ENCODE measurements at places on chromosomes 11 and 22.

DNA sequence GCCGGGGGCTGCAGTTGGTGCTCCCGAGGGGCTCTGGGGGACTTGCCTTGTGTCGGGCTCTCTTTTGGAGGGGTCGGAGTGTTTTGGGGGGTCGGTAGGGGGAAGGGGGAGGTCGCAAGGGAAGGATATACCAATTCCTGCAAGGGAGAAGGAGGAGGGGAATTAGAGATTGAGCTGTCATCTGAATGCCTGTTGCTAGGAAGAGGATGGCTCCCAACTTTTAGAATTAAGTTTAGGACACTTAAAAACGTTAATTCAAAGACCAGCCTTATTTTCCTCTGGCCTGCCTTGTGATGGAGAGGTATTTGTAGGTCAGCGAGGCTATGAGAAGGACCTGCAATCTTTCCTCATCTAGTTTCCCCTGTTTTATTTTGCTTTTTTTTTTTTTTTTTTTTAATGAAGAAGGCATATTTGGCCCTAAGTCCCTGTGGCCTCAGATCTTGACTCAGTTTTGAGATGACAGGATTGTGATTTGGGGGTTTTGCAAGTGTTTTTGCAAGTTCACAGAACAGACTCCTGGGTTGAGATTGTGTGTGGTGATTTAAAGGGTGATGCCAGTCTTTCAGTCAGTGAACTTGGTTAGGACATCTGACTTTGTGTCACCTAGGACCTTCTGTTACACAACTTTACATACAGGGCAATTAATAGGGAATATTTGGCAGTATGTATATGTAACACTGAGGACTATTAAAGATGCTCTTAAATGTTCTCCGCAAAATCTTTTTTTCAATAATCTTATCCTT, 672 bp downstream of the TMEM135 start:
- DNase-seq = peak; percentile 30

- DNase-seq = no peak
Observed at GRCh38 chr11:112965656-112966055, 4.4 kb downstream of the NCAM1 start.

DNA sequence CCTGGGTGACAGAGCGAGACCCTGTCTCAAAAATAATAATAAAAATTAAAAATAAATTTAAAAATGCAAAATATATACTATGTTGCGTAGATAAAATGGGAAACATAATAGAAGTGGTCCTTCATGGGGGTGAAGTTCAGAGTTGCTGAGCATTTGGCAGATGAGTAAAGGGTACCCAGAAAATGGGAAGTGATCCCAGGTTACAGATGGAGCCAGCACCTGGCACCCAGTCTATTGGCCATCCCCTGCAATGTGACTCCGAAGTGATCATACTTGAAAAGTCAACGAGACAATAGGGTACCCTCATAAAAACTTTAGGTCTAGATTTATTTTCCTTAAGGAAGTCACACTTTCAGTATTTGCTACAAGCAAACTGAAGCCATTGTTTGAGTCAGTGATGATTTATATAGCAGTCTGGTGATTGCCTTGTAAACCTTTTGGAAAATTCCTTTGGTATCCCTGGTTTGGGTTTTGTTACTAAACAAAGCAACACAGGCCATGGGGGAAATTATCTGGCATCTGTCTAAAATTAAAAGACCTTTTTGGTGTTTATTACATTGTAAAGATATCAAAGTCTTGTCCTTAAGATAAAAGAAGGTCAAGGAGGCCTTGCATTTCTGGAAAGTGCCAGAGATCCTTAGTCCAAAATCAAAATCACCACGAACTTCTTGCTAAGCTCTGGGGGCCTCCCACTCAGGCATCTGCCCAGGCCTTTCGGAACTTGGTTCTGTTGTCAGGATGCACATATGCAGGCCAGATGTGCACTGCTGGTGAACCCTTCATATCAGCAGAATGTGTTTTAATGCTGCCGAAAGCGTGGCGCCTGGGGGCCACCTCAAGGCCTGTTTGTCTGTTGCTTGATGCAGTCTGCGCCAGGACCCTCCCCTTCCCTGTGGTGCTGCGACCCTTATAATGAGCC, 4.3 kb downstream of the SMARCB1 start:
- no peak for DNase-seq

- peak; percentile 68 for DNase-seq
Observed at GRCh38 chr11:69915501-69916250, 96.5 kb upstream of the FGF3 start.

GRCh38 chr11:36296884-36297543, 926 bp downstream of the PRR5L start:
- peak; percentile 30 for DNase-seq

DNA sequence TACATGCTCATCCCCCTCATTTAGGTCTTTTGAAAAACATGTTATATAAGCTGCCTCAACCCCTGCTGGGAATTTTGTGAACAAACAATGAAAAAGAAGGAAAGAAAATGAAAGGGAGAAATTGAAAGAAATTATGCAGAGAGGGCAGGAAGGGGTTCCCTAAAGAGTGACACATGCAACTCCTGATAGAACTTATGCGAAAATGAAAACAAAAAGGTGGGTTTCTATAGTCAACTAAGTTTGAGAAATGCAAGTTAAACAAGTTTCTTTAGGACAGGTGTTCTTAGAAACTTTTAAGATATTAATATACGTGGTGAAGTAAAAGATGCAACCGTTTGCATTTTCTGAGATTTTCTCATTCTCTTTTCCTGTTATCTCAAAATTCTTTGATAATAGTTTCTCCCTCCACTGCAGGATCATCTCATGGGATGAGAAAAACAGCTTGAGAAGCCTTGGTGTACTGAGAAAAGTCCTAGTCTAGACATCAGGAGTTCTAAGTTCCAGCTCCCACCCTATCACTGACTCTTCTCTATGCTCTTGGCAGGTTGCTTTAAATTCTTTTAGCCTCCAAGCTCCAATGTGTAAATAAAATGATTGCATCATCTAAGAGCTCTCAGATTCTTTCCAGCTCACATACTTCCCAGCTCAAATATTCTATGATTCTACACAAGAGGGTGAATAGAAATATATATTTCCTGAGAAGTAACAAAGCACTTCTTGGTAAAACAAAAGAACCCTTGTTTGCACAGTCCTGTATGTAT, 109.2 kb downstream of the FAM76B start:
- no peak for DNase-seq

- DNase-seq = no peak
Observed at GRCh38 chr22:45916515-45916914, 60.4 kb downstream of the WNT7B start.

- peak; percentile 81 for DNase-seq
Observed at GRCh38 chr22:24205438-24206195, 24.3 kb downstream of the SUSD2 start.

DNA sequence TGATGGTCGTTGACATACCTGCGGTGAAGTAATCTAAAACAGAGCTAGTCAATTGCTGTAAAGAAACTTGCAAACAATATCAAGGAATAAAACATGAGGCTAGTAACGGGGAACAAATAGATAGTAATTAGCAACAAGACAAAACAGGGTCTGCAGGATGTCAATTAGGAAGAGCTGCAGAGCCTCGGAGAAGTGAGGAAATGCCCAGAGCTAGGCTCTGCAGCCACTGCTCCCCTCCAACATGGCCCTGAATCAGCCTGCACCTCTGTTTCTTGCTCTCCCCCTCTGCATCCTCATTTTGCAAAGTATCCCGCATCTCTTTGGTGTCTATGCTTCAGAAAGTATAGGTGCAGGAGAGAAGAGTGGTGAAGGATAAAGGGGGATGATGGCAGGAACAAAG, 507.4 kb upstream of the FAT3 start:
- no peak for DNase-seq

DNA sequence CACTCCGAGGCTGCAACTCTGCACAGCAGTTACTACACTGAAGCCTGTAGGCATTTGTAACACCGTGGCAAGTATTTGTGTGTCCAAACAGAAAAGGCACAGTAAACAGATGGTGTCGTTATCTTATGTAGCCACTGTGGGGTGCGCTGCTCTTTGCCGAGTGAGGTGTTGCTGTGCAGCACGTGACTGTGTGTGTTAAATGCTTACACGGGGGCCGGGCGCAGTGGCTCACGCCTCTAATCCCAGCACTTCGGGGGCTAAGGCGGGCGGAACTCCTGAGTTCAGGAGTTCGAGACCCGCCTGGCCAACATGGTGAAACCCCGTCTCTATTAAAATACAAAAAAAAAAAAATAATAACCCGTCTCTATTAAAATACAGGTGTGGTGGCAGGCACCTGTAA, 11.5 kb downstream of the ZBED4 start:
- no peak for DNase-seq

DNA sequence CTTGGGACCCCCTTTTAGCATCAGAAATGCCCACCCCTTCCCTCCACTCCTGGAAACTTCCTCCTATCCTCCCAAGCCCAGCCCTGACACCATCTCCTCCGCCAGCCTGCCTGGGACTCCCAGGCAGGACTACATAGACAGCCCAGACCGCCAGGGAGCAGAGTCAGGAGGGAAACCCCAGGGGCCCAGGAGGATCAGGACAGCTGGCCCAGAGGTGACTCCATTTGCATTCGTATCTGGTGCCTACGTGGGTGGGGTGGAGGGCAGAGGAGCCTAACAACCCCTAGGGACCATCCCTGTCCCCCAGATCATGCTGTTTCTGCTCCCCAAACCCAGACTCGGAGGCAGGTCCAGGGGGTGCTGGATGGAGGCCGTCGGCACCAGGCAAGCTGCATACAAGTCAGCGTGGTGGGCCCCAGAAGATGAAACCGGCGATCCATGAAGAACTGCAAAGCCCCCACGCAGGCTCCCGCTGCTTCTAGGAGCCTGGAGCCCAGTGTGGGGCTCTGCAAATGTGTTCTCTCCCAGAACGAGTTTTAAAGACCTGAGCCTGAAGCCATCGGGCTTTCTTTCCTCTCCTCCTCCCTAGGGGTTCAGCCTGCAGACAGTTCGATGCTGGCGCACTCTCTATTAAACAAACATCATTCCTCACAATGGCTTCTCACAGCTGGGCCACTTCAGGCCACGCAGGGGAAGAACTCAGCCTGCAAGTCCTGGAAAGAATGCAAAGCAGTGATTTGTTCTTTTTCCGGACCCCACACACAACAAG, 1506.8 kb downstream of the BRD1 start:
- no peak for DNase-seq

DNA sequence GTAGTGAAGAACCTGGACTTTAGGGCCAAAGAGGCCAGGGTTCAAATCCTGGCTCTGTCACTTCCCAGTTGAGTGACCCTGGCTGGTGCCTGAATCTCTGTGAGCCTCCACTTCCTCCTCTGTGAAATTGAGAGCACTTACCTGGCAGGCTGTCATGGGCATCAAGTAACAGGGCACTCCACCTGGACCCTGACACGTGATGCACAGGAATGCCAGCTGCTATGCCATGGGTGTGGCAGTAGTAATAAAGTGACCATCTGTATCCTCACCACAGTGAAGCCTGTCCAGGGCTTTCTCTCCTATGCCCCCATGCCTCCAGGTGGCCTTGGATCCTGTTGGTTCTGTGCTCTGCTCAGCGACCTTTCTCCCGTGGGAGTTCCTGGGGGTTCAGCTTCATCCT, 29.8 kb upstream of the PPP6R3 start:
- DNase-seq = no peak

- DNase-seq = no peak
Observed at GRCh38 chr11:38950867-38951266, 2352.8 kb upstream of the RAG2 start.

- no peak for DNase-seq
Observed at GRCh38 chr11:35394941-35395340, 24.4 kb downstream of the SLC1A2 start.
